ENCODE measurements at places on chromosomes 2 and 18.

DNA sequence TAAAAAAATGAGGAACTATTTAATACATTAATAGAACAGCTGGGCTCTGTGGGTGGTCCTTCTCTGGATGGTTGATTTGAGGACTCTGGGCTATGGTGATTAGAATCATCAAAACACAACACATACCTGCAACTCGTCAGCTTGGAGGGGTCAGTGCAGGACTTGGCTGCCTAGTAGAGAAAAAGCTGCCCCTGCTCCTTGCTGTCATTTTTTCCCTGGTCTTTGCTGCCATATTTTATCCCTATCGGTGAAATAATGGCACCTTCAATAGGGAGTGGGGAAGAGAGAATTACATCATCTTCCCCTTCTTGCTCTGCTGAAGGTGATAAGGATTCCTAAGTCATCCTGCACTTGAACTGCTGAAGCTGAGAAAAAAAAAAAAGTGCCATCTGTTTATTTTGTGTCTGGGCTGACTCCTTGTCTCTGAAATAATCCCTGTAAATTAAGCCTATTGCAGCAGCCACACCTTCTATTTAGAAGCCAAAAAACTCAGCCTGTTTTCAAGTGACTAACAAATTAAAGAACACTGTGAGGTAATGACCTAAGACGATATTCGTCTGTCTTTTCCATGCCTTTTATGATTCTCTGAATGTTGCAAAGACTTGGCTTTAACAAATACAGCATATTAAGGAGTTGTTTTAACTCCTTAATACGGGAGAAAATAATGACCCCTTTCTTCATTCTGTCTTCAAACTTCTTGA is 89.3 kb downstream of the ACVR1 start:
- DNase-seq: no peak

DNA sequence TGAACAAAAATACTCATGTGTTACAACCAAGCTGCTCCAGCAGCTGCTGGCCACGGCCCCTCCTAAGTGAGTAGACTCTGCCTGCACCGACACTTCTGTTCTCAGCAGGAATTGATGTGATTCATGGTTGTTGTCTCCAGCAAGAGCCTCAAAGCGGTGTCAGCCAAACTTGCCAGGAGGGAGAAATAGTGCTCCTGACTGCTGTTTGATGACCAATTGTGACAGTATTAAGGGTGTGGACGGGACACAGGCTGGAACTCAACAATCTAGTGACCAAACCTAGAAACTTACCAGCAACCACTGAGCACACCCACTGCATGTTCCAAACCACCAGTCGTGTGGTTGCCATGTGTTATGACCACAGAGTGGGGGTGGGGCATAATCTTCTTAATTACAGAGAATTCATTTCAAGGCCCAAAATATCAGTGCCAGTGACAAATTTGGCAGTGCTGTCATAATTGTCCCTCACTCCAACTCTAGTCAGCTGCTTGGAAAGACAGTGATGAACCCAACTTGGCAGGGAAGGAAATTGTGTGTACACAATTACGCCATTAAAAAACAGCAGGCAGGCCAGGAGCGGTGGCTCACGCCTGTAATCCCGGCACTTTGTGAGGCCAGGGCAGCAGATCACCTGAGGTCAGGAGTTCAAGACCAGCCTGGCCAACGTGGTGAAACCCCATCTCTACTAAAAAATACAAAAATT is 30.4 kb downstream of the FBLN7 start:
- no peak for DNase-seq

DNA sequence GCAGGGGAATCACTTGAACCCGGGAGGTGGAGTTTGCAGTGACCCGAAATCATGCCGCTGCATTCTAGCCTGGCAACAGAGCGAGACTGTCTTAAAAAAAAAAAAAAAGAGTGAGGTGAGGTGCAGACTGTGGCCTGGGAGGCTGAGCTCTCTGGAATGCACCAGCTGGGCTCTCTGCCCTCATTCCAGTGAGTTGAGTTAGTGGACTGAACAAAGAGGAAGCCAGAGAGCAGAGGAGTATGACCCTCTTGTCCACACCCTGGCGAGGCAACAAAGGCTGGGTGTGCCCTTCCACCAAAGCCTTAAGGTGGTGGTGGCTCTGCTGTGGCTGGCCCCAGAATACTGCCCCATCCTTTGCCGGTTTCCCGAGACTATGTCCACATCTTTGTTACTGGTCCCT is 71.3 kb upstream of the ACKR3 start:
- no peak for DNase-seq

DNA sequence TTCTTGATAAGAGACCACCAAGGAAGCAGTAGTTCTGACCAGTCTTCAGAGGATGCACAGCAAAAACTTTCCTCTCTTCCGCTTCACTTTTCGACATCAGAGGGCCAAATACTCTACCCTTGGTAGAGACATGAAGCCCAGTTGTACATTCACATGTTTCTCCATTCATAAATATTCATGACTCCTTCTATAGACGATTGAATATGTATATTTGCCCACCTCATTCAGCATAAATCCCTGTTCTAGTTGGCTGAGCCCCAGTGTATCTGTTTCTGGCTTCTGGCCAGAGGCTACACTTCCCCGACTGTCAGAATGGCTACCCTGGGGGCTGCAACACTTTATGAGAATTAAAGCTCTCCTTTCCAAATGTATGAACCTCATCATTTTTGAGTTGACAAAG is 258.5 kb downstream of the ASXL3 start:
- no peak for DNase-seq
